ENCODE measurements at places on chromosomes 7 and 10.

- DNase-seq = no peak
These were observed 36.2 kb downstream of the SYPL1 start for GRCh38 chr7:106075937-106076336.

GRCh38 chr10:130054021-130054420 lies 56.6 kb downstream of the C10orf143 start:
- DNase-seq = no peak

GRCh38 chr7:27030393-27031050 lies 65.3 kb downstream of the HOXA1 start:
- no peak for DNase-seq

- no peak for DNase-seq
These were observed 3.5 kb downstream of the EGFR start for GRCh38 chr7:55022002-55022985.

GRCh38 chr10:96130326-96130995 lies 364 bp downstream of the ZNF518A start:
- no peak for DNase-seq

DNA sequence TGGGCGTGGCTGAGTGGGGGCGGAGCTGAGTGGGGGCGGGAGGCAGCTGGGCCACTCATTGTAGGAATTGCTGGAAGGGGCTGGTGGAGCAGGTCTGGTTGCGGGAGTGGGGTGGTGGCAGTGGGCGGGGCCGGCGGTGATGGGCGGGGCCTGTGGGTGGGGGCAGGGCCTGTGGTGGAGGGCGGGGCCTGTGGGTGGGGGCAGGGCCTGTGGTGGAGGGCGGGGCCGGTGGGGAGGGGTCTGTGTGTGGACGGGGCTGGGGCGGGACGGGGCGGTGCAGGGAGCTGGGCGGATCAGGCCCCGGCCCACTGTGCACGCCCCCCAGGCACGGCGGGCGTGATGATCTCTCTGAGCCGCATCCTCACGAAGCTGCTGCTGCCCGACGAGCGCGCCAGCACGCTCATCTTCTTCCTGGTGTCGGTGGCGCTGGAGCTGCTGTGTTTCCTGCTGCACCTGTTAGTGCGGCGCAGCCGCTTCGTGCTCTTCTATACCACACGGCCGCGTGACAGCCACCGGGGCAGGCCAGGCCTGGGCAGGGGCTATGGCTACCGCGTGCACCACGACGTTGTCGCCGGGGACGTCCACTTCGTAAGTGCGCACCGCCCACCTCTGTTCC lies 14.0 kb downstream of the SLC29A4 start:
- peak; percentile 7 for DNase-seq

DNA sequence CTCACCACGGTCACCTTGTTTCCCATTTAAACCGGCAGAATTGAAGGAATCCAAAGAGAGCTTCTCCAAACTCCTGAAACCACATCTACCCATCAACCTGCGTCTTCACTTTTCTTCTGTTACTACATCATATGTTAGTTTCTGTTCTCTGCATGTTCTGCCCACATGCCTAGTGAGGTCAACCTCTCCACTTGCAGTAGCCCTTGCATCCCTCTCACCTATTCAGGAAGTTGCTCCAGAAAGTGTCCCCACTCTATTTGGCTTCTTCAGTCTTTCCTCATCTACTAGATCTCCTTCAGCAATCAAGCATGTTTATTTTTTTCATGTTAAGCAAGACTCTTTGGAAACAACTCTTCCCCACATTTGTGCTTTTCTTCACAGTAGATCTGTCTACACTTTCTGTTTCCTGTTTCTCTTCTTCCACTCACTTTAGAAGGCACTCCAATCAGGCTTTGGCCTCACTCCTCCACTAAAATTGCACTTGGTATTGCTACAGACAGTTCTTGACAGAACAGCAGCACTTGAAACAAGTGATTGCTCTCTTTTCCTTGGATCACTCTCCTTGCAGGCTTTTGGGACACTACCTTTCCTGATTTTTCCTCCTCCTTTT lies 7.5 kb downstream of the SAMD9L start:
- DNase-seq = no peak

DNA sequence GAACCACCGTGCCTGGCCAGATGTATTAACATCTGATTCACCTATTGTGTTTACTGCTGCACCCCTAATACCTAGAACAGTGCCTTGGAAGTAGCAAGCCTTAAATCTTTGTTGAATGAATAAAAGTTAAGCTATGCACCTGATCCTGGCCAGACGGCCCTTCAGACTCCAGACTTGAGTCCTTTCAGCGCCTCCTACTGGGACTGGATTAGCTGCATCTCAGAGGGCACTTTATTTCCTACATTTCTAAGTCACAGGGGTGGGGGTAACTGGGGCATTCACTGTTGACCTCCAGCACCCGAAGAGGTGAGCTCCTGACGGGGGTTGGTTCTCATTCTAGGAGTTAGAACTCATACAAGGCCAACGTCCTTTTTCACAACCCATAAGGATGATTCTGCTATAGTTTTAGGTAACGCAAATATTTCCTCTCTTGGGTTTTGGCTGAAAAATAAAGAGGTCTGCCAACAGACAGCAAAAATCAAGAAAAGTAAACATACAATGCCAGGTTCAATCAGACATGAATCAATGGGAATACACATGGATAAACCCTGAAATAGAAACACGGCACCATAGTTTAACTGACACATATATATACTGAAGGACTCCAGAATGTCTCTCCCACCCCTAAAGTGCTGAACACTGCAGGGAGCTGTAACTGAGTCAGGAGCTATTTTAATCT lies 48.0 kb upstream of the DLG5 start:
- peak; percentile 31 for DNase-seq

DNA sequence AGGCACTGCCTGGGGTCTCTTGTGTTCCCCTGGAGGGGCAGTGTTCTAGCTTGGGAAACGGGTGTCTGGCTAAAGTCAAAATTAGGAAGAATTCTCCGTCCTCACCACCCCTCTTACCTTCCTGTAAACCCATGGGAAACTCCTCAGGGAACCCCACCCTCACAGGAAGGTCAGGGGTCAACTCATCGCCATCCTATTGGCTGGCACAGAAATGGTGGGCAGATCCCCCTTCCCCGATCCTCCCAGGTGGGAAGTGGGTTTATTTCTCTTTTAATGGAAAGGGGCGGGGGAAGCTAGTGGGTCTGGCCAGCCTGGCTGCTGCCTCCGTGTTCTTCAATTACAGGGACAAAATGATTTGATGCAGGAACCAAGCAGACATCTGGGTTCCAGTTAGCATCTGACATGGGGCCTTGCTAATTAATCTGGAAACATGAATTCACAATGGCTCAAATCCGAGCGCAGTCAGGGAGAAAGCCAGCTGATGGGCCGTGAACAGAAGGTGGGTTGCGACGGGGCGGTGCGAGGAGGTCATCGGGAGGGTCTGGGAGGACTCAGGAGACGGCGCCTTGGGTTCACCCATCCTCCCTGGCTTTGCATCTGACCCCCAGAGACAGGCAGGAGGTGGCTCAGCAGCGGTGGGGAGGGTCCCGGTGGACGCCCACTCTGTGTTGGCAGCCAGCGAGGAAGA lies 66.6 kb downstream of the SLIT1 start:
- no peak for DNase-seq

- peak; percentile 4 for DNase-seq
These were observed 14.8 kb downstream of the NPS start for GRCh38 chr10:127563718-127564553.

GRCh38 chr7:118182593-118183427 lies 1.2 kb upstream of the LSM8 start:
- no peak for DNase-seq

Measured in LNCaP clone FGC (cell line).